ENCODE measurements at places on chromosomes 3 and 15.

DNA sequence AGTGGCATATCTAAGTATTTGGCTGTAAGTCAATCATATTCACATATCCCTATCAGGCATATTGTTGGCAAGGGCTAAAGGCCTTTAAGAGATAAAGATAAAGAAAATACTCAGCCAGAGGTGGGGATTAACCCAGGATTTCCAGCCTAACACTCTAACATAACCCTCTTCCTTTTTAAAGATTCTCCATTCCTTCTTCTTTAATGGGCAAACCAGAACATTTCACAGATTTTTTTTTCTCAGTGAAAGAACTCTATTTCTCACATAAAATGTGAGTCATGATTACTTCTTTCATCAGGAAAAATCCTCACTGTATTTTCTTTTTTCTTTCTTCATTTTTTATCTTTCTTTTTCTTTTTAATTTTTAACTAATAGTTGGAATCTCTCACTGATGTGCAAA is 200.4 kb downstream of the NR1D2 start:
- DNase-seq: no peak

- peak; percentile 51 for DNase-seq
Observed at GRCh38 chr15:50820808-50821382, 55.4 kb upstream of the SPPL2A start.

GRCh38 chr3:190853464-190853863 is 9.0 kb downstream of the GMNC start:
- peak; percentile 6 for DNase-seq

DNA sequence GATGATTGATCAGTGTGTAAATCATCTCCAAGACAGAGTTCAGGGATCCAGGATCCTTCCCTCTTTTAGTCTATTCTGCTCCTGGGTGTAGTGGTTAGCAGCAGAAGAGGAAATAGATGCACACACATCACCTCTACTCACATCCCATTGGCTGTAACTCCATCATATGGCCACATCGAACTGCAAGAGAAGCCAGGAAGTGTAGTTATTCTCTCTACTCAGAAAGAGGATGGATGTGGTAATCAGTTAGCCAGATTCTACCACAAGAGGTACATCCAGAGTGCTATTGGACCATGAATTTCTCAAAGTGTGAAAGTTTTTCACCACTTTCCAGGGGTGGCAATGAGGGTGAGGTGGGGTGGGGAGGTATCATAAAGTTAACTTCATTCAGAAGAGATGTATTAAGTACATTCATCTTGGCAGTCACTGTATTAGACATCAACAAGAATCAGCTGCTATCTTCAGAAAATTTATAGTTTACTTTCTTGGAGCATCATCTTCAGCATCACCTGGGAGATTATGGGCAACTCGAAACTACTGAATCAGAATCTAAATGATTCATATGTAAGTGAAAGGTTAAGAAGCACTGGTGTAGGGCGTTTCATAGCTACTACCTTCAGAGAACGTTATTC is 60.6 kb upstream of the GAP43 start:
- no peak for DNase-seq

- DNase-seq: peak; percentile 36
Observed at GRCh38 chr3:123546133-123546755, 38.6 kb downstream of the HACD2 start.

- peak; percentile 32 for DNase-seq
Observed at GRCh38 chr3:171054921-171055320, 28.4 kb upstream of the SLC2A2 start.

DNA sequence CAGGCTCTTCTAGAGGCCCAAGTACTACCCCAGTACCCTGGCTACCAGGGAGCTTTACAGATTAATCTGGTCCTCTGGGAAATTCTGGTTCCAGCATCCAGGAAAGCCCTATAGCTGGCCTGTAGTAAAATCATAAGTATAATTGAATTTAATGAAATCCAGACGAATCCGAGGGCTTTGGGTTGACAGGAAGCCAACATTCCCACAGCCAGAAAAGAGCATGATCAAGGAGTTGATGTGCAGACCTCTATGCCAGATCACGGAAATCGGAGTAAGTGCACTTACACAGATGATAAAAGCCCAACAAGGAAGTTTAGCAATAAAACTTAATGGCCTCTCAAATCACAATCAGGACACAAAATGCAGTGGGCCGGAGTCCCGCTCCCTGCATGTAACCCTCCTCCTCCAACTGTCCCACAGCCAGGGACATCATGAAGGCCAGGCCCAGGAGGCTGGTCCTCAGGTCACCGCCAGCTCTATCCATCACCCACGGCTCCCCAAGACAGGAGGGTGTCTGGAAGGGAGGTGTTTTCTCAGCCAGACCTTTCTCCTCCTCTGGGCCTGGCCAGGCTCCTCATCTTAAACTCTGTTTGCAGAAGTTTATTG is 62.8 kb upstream of the SEC22A start:
- DNase-seq: no peak

DNA sequence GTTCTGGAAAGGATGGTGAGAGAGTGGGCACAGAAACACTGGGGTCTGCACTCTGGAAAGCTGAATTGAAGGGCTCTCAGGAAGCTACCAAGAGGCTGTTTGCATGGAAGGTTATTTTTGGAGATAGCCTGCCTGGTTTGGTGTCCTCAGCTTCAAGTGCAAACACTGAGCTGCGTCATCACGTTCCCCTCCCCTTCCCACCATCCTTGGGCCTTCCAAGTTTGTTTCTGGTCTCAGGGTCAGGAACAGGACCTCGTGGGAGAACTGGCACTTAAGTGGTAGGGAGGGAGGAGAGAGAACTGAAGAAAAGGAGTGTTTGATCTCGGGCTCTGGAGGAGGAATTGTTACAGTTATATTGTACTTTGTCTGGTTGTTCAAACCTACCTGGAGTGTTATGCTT is 10.6 kb downstream of the ST6GAL1 start:
- no peak for DNase-seq

All from mammary epithelial cell (primary cell).